ENCODE measurements at places on chromosomes 3 and 15. TPM values are rescaled to one million over a fixed set of nuclear protein-coding genes. Genes with fewer than 3 reads are reported as not detected.
A peak's percentile ranks its signal among the peaks of the same experiment; 100 is the strongest.

NFKBIZ gene
- total RNA-seq, result 14.8 TPM

ERICH6 gene
- total RNA-seq, result not detected

GRCh38 chr15:65827065-65827464, 35.0 kb upstream of the DENND4A start:
- DNase-seq, result no peak

DNA sequence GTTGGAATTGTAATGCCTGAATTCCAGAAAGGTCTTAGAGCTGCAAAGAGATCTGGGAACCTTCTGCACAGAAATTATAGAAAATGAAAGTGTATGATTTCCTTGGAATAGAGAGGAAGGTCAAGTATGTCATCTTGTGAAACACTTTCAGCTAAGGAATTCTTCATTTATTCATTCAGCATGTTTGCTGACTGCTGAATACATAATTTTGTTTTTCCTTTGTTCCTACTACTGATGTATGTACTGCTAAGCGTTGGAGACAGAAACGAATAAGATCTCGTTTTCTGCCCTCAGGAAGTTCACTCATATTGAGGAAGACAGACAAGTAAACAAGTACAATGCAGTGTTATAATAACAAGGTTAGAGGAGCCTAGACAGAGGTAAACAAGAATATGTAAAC, 14.3 kb upstream of the IL20RB start:
- no peak for DNase-seq

GRCh38 chr15:37995461-37996347, 61.3 kb downstream of the TMCO5A start:
- no peak for DNase-seq

DNA sequence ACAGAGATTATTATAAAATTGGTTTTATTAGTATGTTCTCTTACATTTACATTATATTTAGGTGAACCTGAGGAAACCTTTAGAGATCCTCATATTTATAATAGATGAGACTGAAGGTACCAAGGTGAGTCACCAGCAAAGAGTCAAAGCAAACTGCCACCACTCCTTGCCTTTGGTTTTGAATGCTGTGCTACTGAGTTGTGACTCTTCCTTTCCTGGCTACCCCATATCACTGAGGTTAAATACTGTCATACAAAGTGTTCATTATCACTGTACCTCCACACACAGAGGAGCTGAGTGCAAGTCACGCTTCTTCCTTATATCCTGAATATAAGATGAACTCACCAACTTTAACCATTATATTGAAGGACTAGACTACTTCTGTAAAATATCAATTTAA, 168.2 kb downstream of the CBLB start:
- DNase-seq, result no peak

DNA sequence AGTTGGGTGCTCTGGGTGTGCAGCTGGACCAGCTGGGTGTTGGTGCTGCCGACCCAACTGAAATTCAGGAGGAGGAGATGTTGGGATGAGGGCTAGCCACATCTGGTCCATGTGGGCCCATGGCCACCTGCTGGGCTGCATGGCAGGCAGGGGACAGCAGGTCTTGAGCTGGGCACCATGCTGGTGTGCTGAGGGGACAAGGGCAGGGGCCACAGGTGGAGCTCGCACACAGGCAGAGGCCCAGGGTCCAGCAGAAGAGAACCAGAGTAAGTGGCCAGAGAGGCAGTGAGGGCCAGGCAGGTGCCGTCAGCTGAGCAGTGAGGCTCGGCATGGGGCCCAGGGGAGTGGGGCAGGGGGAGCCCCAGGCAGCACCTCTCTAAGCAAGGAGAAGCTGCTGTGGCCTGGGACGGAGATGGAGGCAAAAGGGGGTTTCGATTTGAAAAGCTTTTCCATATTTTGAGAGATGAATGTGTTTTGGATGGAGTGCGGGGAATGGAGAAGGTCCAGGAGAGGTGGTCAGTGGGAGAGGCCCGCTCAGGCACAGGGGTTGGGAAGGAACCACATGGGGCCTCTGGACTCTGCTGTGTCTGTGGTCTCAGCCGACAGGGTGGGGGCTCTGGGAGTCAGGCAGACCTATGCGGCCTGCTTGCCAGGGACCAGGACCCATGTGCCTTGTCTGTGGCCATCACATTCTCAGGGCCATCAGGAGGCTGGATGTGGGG, 30.5 kb upstream of the PLXNA1 start:
- DNase-seq, result no peak

GRCh38 chr15:77527831-77528231, 104.9 kb downstream of the LINGO1 start:
- DNase-seq, result peak; percentile 63

All from Right ventricle myocardium inferior (tissue), 1 donor.